Hematopoietic multipotent progenitor cell treated with erythropoietin and hydrocortisone succinate and interleukin-3 and kit ligand, for 15 days (in vitro differentiated cells): ENCODE measurements at places on chromosomes 3 and 15.
A peak's percentile ranks its signal among the peaks of the same experiment; 100 is the strongest.

DNA sequence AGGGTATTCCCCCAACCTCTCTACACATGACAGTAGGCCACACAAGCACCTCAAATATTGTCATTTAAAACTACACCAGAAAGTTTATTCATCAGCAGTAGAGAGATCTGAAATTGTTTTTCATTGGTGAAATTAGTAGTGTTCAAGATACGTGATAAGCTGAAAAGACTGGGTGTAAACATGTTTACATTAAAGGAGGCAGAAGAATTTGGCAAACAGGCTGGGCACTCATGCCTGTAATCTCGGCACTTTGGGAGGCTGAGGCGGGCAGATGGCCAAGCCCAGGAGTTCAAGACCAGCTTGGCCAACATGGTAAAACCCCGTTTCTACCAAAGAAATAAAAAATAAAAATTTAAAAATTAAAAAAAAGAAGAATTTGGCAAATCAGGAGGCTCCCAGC, 255.6 kb downstream of the FOXP1 start:
- peak; percentile 54 for DNase-seq

DNA sequence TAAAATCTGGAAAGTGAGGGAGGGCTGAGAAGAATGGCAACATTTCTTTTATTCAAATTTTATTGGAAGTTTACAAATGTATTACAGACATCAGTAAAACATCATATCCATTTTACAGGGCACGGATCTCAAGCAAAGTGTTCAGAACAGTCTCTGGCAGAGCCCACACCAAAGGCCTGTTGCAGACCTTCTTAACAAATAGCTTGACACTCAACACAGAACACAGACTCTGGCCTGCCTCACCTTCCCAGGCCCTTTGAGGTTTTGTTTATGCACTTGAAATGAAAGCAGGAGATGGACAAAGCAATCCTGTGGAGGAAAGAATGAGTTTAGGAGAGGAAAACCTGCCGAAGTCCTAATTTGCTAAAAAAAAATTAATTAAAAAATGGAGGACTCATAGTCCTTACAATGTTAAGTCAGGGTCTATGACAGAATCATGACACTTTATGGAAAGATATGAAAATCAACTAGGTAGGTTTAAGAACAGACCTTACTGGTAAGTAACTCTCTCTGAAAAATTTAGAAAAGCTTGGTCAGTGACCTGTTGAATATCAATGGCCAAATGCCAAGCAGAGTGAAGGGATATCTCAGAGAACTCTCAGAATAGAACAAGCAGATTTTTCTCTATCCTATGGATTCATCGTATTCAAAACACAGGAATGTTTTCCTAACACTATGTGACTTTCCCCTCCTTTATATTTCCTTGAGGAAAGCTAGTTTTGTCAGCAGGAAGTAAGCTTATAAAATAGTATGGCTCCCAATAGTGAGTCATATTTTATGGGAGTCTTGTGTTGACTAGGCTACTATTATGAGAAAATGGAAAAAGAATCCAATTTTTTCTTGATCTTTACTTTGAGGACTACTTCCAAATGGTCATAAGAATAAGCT, 70.8 kb upstream of the PSMD6 start:
- DNase-seq: no peak

GRCh38 chr3:192514754-192515663, 212.3 kb downstream of the FGF12 start:
- no peak for DNase-seq

- no peak for DNase-seq
Measured at GRCh38 chr3:128725547-128726022, 398 bp upstream of the RAB7A start.

GRCh38 chr3:30474371-30474770, 132.0 kb upstream of the TGFBR2 start:
- no peak for DNase-seq

GRCh38 chr3:187139126-187139894, at the start of gene RPL39L:
Gene RPL39L, minus strand, starts transcription at chr3:187139496. Its CDS starts 18,196 bp downstream, at chr3:187121300.
- peak; percentile 51 for DNase-seq

DNA sequence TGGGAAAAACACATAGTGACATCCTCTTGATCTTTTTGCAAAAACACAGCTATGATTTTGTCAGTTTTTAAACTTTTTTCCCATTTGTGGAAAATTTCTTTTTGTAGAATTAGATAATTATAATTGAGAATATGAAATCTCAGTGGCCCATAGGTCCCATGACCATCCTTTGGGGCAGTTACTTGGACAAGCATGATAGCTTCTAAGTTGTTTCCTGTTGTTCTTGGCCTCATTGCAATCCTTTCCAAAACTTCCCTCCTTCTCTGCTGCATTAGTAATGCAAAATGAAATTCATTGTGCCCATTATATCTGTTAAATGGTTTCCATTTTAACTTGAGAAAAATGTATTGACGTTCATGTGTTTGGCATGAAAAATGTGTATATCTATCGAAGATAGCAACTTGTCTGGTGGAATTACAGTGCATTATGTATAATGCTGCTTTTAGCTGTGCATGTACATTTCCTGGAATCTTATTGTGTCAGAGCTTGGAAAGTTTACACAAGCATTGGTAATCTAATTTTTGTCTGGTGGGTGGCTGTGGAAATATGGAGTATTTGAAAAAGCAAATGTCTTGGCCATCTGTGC, 70.0 kb downstream of the MDFIC2 start:
- DNase-seq: no peak

DNA sequence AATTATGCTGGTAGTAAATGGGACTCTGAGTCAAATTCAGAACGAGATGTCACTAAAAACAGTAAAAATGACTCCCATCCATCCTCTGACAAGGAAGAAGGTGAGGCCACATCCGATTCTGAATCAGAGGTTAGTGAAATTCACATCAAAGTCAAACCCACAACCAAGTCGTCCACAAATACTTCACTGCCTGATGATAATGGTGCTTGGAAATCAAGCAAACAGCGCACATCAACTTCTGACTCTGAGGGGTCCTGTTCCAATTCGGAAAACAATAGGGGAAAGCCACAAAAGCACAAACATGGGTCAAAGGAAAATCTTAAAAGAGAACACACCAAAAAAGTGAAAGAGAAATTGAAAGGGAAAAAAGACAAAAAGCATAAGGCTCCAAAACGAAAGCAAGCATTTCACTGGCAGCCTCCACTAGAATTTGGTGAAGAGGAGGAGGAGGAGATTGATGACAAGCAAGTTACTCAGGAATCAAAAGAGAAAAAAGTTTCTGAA, 15.1 kb upstream of the ZBTB47 start:
- no peak for DNase-seq

DNA sequence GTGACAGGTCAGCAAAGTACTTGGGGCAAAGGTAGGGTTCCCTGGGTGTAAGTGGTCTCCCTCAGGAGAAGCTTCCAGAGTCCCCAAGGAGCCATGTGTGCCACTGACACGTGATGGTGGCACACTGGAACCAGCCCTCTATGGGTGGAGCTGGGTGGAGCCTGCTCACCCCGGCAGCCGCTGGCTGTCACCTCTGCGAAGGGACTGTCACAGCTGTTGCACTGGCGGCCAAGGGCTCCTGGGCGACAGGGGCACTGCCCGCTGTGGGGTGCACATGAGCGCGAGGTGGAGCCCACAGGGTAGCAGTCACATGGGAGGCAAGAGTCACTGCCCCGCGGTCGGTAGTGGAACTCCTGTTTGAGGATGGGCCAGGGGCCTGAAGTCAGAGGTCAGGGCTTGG, 12.0 kb downstream of the CELSR3 start:
- peak; percentile 22 for DNase-seq

DNA sequence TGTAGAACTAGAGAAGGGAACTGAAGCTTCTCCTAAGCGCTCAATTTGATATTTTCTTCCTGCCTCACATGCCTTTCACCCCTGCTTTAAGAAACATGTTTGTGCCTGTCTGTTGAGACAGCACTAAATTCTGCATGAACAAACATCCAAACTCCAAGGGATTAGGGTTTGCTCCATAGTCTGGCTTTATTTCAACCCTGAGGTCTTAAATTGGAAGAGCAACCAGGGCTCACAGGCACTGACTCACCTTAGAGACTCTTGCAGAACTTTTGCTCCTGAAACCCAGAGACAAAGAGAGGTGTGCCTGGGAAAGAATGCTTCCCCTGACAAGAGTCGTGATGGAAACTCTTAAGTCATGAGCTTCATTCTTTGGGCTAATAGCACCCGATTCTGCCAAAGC, 393.9 kb upstream of the MCTP2 start:
- DNase-seq: no peak

DNA sequence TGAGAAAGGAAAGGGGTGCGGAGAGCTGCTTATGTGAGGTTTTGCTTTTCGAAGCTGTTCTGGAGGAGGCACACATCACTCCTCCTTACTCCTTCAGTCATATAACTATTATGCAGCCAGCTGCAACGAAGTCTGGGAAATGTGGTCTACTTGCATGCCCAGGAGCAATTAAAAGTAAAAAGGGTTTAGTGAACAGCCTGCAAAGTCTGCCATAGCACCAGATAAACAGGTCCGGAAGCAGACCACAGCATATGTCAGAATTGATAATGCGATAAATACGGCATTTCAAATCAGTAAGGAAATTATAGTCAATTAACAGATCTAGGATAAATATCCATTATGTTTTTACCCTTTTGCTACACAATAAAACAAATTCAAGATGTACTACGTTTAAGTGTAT, 99.5 kb downstream of the POLR2M start:
- no peak for DNase-seq

- no peak for DNase-seq
Measured at GRCh38 chr3:117656391-117656790, 946.8 kb downstream of the TUSC7 start.

DNA sequence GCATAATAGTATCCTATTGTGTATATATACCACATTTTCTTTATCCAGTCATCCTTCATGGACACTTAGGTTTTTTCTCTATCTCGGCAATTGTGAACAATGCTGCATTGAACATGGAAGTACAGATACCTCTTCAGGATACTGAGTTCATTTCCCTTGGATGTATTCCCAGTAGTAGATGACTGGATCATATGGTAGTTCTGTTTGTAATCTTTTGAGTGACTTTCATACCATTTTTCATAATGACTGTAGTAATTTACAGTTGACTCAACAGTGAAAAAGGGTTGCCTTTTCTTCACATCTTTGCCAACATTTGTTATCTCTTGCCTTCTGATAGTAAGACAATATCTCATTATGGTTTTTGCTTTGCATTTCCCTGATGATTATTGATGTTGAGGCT, 21.8 kb downstream of the MYH15 start:
- no peak for DNase-seq
